ENCODE measurements at places on chromosomes 7 and 10. TPM values are rescaled to one million over a fixed set of nuclear protein-coding genes. Genes with fewer than 3 reads are reported as not detected.

- no peak for DNase-seq
- no peak overlapping the region for H3K4me3 ChIP-seq
- H3K4me1 ChIP-seq: peaks cover 1% of the 10 kb centered on the region
- peaks cover 7% of the 10 kb centered on the region for H3K36me3 ChIP-seq
- no peaks in the 10 kb centered on the region for H3K27me3 ChIP-seq
- no peak overlapping the region for H3K27ac ChIP-seq
Measured at GRCh38 chr7:155184923-155185322, 112.8 kb upstream of the INSIG1 start.

DNA sequence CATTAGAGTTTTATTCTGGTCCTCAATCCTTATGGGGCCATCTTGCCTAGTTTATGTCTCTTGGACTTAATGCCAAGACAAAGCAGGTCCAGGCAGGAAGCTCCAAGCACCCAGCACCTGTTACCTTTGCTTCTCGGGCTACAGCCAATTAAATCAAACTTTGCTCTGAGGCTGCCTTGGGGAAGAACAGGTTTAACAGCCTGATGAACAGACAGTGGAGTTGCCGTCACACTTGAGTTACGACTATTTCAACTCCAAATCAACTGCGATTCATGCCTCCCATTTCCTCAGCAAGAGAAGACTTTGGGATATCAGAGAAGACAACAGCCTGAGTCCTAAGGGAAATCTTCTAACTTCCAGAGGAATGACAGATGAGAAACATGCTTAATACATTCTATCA lies 62.2 kb downstream of the XPNPEP1 start:
- no peak for DNase-seq
- peaks cover 32% of the 10 kb centered on the region for H3K36me3 ChIP-seq
- no peak overlapping the region for H3K4me3 ChIP-seq
- H3K27ac ChIP-seq: peak overlapping the region; percentile 54
- H3K4me1 ChIP-seq: peaks cover 8% of the 10 kb centered on the region

DNA sequence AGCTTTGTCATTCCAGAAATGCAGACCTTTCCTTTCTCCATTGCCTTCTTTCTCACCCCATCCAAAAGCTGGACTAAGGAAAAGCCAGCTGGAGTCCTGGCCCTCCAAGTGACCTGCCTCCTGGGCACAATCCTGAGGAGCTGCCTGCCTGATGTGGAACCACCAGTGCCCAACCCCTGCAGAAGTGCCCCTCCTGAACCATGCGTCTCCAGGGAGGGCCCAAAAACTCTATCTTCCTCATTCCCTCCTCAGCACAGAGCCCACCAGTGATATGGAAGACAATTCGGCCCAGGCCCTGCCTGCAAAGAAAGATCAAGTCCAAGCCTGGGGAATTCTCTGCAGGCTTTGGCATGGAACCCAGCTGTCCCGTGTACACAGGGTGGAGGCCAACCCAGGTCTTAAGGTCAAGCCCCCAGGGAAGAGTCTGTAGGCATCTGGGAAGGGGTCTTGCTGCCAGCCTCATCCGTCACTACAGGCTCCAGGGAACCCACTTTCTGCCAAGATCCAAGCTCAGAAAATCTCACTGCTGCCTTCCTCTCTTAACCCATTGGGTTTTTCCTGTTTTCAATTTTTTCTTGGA lies 3.5 kb upstream of the GRID1 start:
- no peak overlapping the region for H3K4me3 ChIP-seq
- no peaks in the 10 kb centered on the region for H3K36me3 ChIP-seq
- peaks cover 6% of the 10 kb centered on the region for H3K4me1 ChIP-seq
- DNase-seq: no peak

The ELN gene
- total RNA-seq: 37.4 TPM

- H3K4me3 ChIP-seq: peak overlapping the region; percentile 40
- no peaks in the 10 kb centered on the region for H3K27me3 ChIP-seq
- H3K4me1 ChIP-seq: no peaks in the 10 kb centered on the region
Measured at GRCh38 chr10:43204042-43204942, 62.6 kb downstream of the RASGEF1A start.

GRCh38 chr10:132630156-132630555 lies 92.6 kb downstream of the INPP5A start:
- no peak for DNase-seq
- no peaks in the 10 kb centered on the region for H3K27me3 ChIP-seq
- peak overlapping the region; percentile 30 for H3K27ac ChIP-seq
- no peaks in the 10 kb centered on the region for H3K36me3 ChIP-seq
- H3K4me3 ChIP-seq: no peak overlapping the region

The GARIN1A gene
- total RNA-seq: 4.1 TPM

The ADAP1 gene
- 4.0 TPM for total RNA-seq

DNA sequence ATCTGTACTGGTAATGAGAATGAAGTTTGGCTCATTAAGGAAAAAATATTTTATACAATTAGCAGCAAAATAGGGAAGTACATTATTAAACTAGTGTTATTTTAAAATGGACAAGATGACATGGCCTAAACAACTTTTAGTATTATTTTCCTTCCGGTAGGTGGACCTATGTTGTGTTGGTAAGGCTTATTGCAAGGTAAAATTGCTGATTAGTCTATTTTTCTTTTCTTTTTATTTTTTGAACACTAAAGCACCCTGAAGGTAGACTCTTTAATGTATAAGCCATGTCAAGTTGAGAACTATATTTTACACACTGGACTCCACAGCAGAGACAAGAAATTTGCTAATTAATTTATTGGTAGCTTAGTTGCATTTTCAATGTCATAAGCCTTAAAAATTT lies 239.5 kb upstream of the POT1 start:
- H3K36me3 ChIP-seq: no peaks in the 10 kb centered on the region
- H3K27me3 ChIP-seq: no peaks in the 10 kb centered on the region
- no peaks in the 10 kb centered on the region for H3K4me1 ChIP-seq
- no peak overlapping the region for H3K27ac ChIP-seq
- no peak overlapping the region for H3K4me3 ChIP-seq

GRCh38 chr10:29237786-29238185 lies 51.1 kb upstream of the LYZL1 start:
- H3K36me3 ChIP-seq: peaks cover 3% of the 10 kb centered on the region
- H3K4me3 ChIP-seq: no peak overlapping the region
- H3K27me3 ChIP-seq: no peaks in the 10 kb centered on the region
- peaks cover 61% of the 10 kb centered on the region for H3K4me1 ChIP-seq

GRCh38 chr7:713139-713457 lies 13.4 kb upstream of the DNAAF5 start:
- peak overlapping the region; percentile 62 for H3K4me3 ChIP-seq
- peak; percentile 34 for DNase-seq
- H3K27ac ChIP-seq: peak overlapping the region; percentile 5
- no peaks in the 10 kb centered on the region for H3K27me3 ChIP-seq

DNA sequence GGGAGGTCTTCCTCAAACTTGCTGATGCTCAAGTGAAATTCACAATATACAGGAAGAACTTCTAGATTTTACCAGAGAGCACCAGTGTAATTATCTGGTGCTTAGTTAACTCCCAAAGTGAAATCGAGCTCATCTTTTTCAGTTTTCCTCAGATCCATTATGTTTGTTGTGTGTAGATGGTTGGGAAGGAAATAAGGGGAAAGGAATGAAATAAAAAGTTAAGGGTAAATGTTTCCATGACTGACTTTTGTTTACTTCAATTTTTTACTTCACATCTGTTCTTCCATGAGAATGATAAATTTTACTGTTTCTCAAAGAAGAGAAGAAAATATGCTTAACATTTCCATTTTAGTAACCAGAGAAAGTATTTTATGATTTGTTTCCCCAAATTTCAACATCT lies 21.3 kb downstream of the FAM107B start:
- H3K4me1 ChIP-seq: peaks cover 10% of the 10 kb centered on the region
- H3K27me3 ChIP-seq: no peaks in the 10 kb centered on the region
- no peaks in the 10 kb centered on the region for H3K36me3 ChIP-seq
- DNase-seq: no peak
- H3K27ac ChIP-seq: no peak overlapping the region
